Heart left ventricle (tissue), 16 donors: ENCODE measurements at places on chromosomes 11 and 22.

- no peak for DNase-seq
Observed at GRCh38 chr22:46029574-46030200, 52.7 kb upstream of the WNT7B start.

- no peak for DNase-seq
Observed at GRCh38 chr11:16047073-16047472, 309.3 kb downstream of the SOX6 start.

DNA sequence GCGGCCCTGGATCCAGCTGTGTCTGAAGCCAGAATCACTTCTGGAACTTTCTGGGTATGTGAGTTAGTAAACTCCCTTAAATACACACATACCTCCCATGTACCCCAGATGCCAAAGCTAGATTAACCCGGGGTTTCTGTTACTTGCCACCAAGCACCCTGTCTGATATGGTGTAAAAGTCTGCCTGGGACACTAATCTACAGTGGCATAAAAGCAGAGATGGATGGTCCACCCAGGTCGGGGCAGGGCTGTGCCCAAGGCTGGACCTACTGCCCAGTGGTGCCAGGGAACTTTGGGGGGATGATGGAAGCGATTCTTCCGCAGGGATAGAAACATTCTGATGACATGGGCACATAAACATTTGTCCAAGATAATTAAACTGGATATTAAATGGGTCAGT lies 12.7 kb downstream of the MRGPRF start:
- DNase-seq: no peak

GRCh38 chr11:93715797-93716396 lies 25.4 kb downstream of the TAF1D start:
- peak; percentile 36 for DNase-seq
